ENCODE measurements at places on chromosomes 13 and 19.

DNA sequence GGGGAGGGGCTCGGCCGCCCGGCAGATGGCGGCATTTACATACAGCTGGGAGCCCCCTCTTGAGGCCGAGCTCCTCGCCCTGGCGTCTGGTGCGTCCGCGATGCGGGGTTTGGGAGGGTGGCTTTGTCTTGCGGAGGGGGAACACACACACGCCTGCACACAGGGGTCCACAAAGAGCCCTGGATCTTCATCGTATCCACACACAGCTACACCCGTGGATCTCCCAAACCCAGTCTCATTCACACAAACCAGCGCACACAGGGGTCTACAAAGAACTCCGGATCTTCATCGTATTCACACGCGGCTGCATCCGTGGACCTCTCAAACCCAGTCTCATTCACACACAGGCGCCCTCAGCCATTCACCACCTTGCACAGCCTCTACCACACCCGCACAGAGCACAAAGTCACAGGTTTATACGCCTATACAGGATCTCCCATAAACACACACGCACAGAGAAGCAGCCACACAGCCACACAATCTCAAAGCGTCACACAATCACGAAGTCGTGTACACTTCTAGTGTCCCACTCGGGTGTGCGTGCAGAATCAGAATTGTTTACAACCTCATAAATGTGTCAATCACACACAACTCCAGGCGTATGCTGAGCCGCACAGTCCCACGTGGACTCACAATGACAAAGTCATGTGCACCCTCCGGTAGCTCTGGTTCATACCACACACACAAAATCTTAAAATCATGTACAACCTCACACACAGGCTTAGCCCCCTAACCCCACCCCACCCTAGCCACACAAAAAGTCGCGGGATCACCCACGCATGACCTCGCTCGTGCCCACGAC lies 550 bp upstream of the DLL3 start:
- no peak for DNase-seq

GRCh38 chr13:19645000-19645399 lies 11.5 kb downstream of the MPHOSPH8 start:
- no peak for DNase-seq

GRCh38 chr13:36829753-36830152 lies 10.7 kb downstream of the RFXAP start:
- no peak for DNase-seq

- DNase-seq: no peak
These were observed 15.8 kb downstream of the NFIX start for GRCh38 chr19:13010992-13011652.

DNA sequence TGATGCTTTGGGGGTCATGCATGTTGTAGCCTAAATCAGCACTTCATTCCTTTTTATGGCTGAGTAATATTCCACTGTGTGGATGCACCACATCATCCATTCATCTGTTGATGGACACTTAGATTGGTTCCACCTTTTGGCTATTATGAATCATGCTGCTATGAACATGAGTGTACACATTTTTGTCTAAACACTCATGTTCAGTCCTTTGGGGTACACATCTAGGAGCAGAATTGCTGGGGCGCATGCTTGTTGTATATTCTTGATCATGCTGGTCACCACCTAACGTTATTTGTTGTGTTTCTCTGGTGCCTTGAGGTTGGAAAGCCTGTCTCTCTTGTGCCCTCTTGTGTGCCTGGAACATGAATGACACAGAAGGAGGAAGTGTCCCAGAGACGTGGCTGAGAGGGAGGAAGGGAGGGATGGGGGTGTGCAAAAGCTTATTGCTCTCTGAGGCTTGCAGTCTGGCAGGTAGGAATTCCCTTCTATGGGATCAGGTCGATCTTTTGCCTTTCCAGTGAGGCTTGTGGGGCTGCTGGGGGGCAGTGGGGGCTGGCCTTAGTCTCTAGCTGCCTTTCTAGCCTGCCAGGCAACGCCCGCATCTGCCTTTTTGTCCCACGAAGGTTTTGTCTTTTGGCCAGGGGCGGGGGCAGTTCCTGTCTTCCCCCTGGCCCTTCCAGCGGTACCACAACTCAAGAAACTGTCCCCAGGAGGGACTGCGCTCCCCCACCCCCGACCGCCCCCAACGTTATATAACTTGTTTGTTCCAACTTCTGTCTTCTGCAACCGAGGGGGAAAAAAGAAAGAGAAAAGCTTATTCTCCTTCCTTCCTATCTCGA lies 7.6 kb downstream of the KLHL26 start:
- DNase-seq: no peak
